C1 segment of cervical spinal cord (tissue), 14 donors: ENCODE measurements at places on chromosomes 7 and 10.

- DNase-seq: no peak
Observed at GRCh38 chr7:157521752-157522151, 184.9 kb downstream of the DNAJB6 start.

DNA sequence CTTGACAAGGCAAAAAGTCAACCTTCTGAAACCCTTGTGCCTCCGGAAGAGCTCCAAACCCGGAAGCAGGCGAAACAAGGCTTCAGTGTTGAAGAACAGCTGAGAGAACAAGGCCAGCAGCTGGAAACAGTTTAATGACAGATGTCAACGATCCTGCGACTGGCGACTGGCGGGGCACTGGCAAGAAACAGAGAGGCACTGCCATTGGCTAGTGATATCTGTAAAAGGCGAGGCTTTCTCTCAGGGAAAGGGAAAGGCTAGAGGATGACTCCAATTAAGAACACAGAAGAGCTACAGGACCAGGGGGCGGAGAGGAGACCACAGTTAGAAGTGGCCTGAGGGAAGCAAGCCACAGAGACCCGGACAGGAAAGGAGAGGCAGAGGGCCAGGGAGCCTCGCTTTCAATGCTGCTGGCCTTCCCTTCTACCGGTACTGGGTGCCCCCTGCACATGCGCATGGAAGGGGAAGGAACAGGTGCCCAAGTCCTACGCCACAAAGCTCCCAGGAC is 19.4 kb downstream of the ITGB1 start:
- no peak for DNase-seq

GRCh38 chr7:94590526-94591162 is 65.3 kb downstream of the SGCE start:
- DNase-seq: no peak

GRCh38 chr10:73094986-73095480 is 1.6 kb downstream of the P4HA1 start:
- no peak for DNase-seq

- no peak for DNase-seq
Observed at GRCh38 chr10:10684972-10685371, 332.7 kb upstream of the CELF2 start.

DNA sequence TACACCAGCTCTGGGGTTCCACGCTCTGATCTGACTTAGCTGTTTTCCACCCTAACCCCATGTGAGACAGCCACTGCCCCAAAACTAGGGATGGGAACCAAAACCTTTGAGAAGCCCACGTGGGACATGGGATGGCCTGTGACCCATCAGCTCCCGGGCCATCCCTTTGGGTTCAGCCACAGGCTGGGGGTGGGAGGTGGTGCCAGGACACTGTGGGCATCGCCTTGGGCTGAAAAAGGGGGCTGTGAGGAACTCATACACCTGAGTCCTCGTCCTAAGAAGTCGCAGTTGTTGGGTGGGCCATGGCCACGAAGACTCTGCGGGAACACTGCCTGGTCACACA is 379.1 kb downstream of the DNAJB6 start:
- no peak for DNase-seq

GRCh38 chr10:20853276-20853675 is 43.8 kb downstream of the NEBL start:
- no peak for DNase-seq

DNA sequence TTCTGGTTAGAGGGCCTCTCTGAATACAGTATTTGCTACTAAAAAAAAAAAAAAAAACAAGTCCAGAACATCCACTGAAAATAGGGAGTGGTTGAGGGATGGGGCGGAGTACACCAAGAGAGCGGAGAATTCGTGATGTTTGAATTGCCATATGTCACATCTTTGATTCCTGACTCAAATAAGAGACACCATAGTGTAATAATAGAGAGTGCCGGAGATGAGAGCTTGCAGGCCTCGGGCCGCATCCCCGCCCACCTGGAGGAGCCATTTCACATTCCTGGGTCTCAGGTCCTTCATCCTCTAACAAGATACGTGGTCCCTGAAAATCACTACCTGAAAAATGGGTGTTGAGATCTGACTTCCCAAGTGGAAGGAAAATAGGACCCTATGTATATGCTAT is 46.8 kb downstream of the KIAA1549 start:
- no peak for DNase-seq

DNA sequence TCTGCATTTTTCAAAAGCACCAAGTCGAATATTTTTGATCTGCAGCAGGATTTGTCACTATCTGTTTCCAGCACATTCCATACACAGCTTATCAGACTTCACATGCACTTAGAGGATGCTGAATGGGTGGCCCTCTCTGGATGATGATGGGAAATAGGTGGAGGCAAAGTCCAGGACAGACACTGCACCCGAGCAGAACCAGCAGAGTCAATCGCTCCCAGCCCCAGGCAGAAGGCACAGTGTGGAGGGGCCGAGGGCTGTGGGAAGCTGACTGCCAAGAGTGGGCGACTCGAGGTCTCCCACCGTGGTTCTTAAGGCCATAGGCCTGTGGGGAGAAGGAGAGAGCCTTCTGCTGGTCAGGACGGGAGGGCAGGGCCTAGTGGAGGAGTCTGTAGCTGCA is 490.2 kb upstream of the MGMT start:
- no peak for DNase-seq

- DNase-seq: no peak
Observed at GRCh38 chr7:46448478-46448877, 527.4 kb upstream of the IGFBP3 start.

- DNase-seq: no peak
Observed at GRCh38 chr10:78295242-78295641, 261.6 kb downstream of the RPS24 start.

DNA sequence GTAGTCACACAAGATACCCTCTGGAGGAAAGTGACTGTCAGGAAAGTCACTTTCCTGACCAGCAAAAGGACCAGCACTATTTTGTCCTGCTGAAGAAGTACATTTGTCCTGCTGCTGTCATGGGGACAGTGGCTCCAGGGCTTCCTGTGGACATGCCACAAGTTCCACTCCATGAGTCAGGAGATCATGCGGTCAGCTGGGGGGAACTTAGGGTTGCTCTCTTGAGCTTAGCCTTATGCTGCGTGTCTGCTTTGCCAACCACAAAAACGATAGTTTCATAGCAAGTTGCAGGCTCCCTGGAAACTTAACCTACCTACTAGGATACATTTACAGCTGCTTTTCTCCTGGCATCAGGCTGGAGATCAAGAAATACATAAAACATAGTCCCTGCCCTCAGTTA is 19.8 kb upstream of the ALOX5 start:
- DNase-seq: peak; percentile 35
